ENCODE measurements at places on chromosomes 2 and 18. TPM values are rescaled to one million over a fixed set of nuclear protein-coding genes. Genes with fewer than 3 reads are reported as not detected.

The CTNNA2 gene
- total RNA-seq, result not detected

GRCh38 chr2:43293744-43294695 is 67.6 kb upstream of the ZFP36L2 start:
- DNase-seq, result no peak

DNA sequence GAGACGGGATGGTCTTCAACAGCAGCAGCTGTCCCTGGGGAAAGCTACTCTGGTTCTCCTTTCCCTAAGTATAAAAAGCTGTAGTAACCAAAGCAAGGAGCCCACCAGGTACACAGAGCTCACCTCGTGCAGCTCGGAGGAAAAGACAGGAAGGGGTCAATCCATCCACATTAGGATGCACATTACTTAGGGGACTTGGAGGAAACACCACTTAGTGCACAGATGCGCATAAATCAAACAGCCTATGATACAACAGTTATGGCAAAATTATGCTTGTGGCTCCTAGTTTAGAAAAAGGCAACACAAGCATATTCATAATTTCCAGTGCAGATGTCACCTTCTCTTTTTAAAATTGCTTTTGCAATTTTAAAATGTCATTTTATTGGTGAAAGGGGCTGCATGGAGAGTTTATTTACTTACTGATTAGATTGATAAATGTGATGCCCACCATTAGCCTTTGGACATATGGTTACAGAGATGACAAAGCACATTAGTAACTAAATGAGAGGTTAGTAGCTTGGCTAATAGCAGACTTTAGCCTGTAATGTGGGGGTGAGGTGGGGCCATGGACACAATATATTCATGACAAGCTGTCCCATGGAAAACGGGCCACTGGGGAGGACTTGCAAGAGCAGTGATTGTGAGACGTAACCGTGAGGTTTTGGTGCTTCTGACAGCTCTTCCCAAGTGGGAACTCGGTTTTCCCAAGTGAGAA is 199.8 kb downstream of the MYT1L start:
- no peak for DNase-seq

GRCh38 chr18:11969904-11970835 is 11.1 kb upstream of the IMPA2 start:
- DNase-seq, result no peak

DNA sequence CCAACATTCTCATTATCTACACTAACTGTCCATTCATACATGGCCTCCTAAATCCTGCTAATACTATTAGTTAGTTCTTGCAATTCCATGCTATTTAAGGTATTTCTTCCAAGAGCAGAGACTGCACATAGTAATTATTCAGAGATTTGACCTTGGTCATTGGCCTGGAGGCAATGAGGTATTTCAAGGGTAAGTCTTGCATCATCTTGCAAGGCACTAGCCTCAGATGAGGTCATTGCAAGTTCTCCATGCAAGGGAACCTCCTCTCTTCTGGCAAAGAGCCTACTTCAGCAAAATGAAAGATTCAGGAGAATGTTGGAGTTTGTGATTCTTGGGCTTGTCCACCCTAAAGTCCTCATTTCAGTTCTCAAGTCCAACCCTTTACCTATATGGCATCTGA is 48.5 kb upstream of the IKZF2 start:
- DNase-seq, result no peak

- DNase-seq, result no peak
Measured at GRCh38 chr18:55100817-55101457, 141.7 kb upstream of the CCDC68 start.
